ENCODE measurements at places on chromosomes 7 and 10. TPM values are rescaled to one million over a fixed set of nuclear protein-coding genes. Genes with fewer than 3 reads are reported as not detected.
A peak's percentile ranks its signal among the peaks of the same experiment; 100 is the strongest.

DNA sequence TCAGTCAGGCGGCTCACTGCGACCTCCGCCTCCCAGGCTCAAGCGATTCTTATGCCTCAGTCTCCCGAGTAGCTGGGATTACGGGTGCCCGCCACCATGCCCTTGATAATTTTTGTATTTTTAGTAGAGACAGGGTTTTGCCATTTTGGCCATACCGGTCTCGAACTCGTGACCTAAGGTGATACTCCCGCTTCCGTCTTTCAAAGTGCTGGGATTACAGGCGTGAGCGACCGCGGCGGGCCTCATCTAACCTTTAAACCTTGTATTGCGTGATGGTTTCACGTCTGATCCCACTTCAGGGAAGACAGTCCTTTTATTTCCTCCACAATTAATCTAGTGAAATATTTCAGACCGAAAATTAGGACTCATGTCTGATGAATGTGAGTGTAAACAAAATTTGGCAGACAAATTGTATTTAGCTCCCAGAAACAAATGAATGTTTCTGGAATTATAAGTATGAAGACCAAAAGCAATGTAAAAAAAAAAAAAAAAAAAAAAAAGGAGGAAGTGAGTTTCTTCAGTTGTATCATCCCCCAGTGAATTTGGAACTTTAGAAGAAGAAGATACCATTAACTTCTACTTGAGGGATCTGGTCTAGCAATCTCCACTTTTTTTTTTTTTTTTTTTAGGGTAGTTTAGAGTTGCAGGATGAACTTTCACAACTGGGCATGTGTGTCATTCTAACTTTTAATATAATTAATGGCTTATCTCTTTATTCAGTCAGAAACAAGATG lies 1.6 kb downstream of the NUP42 start:
- DNase-seq = no peak

The LIPF gene
- 0.51 TPM for polyA plus RNA-seq

The CCDC3 gene
- polyA plus RNA-seq = 11.8 TPM

The AP1S1 gene
- 84.9 TPM for polyA plus RNA-seq

DNA sequence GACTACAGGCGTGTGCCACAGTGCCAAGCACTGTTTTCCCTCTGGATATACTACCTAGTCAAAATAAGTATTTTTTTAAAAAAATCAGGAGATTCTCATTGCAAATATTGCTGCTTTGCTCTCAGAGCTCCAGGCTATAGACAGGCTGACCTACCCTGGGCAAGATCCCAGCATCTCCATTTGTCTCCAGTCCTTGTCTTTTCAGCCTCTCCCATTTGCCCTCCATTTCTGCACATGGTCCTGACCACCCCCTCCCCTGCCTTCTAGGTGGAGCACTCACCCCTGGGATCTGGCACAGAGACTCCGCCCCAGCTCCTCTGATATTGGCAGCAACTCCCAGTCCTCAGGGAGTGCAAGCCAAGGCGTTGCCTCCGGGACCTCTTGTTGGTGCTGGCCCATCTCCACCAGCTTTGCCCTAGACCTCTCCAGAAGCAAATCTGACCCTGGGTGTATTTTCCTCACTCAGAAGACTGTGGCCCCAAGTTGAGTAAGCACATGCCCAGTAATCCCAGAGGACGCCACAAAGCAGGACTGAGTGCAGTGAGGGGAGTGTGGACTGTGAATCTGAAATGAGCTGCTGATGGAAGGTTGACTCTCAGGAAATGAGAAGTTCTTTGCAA lies 120.6 kb downstream of the MTPAP start:
- no peak for DNase-seq

GRCh38 chr7:3747467-3747866 lies 446.4 kb downstream of the SDK1 start:
- DNase-seq = no peak

GRCh38 chr7:4399596-4399995 lies 282.5 kb upstream of the FOXK1 start:
- DNase-seq = no peak

DNA sequence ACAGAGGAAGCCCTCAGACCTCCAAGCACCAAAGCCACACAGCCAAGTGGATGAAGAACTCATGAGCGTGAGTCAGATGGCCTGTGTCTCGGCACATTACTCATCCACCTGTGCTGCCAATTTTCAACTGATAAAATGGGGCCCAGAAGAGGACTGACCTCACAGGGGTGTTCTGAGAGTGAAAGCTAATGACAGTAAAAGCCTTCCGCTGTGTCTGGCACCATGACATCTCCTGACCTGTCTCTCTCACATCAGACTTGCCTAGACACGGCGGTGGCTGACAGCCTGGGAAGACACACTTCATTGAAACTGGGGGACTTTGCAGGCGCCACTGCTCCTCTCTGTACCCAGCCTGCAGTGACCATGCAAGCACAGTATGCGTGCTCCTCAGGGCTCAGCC lies 8.3 kb upstream of the SLC18A3 start:
- no peak for DNase-seq

- DNase-seq = no peak
These were observed 22.5 kb downstream of the IL2RA start for GRCh38 chr10:6039711-6040110.

DNA sequence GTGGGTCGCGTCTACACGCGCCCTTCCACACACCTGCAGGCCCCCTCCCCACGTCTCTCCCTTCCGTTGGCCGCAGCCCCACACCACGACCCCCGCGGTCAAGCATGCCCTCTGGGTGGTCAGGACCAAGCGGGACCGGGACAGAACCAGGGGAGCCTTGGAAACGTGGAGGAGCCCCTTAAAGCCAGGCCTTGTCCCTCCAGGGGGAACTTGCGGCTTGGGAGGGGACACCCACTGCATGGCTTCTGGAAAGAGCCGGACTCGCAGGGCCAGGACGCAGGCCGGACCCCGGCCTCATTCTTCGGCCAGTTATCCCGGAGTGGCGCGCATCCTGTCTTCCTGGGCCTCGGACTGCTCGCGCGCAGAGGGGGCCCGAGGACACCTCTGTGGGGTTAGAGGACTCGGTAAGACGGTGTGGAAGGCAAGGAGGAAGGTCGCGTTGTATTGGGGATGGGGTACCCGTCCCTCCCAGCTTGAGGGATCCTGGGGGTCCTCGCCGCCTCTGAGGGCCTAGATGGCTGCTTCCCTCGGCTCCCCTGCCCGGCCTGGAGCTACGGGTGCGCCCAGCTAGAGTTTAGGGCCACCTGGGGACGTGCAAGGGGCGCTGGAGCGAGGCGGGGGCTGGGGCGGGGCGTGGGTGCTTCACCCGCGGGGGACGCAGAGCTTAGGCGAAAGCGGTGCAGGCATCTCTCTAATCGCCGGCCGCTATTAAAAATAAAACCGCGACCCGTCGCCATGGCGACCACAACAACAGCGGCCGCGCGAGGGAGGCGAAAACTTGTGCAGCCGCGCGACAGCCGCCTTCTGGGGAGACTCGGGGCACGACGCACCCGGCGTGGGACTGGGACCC lies 1.8 kb upstream of the PDGFA start:
- peak; percentile 67 for DNase-seq

- DNase-seq = no peak
These were observed 204.0 kb upstream of the GNAI1 start for GRCh38 chr7:79930604-79931003.

DNA sequence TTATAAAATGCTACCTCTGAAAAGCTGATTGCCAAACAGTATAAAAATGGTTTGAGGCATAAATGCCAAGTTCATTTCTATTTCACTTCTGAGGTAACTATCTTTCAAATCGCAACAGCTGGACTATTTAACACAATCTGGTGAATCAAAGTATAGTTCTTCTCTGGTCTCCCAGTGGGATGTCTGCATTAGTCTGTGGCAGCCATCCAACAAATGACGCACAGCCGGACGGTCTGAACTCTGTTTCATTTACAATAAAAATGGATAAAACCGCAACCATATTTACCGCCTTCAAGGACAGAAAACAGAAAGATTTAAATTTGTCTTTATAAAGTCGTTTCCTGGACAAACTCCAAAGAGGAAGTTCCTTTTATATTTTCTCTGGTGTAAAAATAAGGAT lies 41.9 kb downstream of the ENO4 start:
- peak; percentile 70 for DNase-seq

DNA sequence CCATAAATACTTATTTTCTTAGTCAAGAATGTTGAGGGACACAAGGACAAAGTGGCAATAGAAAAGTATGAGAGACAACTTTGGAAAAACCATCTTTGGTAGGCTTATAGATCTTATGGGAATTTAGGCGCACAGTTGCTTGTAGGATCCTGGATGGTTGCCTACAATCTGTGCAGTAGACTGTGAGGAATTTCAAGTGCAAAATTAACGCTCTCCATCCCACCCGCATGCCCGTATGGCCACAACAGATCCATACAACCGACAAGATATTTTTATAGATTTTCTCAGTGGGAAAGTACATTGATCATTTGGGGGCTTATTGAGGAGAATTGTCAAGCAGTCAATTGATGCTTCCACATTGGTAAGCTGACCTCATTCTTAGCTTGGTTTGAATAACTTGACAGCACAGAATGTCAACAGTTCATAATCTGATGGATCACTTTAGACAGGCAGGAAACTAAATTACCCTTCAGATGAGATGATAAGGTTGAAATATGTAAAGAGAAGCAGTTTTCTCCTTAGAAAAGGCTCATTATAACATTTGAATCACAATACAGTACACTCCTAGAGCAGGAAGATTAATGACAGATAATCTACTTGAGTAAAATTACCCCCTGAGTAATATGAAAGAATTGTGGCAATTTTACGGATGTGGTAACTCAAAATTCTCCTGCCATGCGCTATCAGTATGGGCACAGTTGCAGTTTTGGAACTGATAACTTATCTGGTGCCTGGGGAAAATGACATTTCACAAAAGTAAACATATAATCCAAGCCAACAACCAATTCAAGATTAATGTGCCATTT lies 479.7 kb downstream of the KIF20B start:
- DNase-seq = no peak

The SORCS1 gene
- polyA plus RNA-seq = 0.72 TPM

DNA sequence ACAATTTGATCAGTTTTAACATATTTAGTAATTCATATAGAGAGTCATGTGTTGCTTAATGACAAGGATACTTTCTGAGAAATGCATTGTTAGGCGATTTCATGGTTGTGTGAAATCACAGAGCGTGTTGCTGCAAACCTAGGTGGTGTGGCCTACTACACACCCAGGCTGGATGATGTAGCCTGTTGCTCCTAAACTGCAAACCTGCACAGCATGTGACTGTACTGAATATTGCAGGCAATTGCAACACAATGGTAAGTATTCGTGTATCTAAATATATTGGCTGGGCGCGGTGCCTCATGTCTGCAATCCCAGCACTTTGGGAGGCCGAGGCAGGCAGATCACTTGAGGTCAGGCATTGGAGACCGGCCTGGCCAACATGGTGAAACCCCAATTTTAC lies 73.7 kb upstream of the BAIAP2L1 start:
- DNase-seq = no peak

GRCh38 chr7:114688443-114689055 lies 233.3 kb upstream of the MDFIC start:
- DNase-seq = no peak

Data from left lung (tissue), 14 donors.